ENCODE measurements at places on chromosomes 7 and 10. TPM values are rescaled to one million over a fixed set of nuclear protein-coding genes. Genes with fewer than 3 reads are reported as not detected.

PHKG1 gene
- total RNA-seq: 0.99 TPM

FBXO24 gene
- 0.46 TPM for total RNA-seq

AKR1C2 gene
- total RNA-seq: not detected

KIAA1549 gene
- 12.2 TPM for total RNA-seq

CNPY1 gene
- not detected for total RNA-seq

CNPY4 gene
- 33.6 TPM for total RNA-seq

DNA sequence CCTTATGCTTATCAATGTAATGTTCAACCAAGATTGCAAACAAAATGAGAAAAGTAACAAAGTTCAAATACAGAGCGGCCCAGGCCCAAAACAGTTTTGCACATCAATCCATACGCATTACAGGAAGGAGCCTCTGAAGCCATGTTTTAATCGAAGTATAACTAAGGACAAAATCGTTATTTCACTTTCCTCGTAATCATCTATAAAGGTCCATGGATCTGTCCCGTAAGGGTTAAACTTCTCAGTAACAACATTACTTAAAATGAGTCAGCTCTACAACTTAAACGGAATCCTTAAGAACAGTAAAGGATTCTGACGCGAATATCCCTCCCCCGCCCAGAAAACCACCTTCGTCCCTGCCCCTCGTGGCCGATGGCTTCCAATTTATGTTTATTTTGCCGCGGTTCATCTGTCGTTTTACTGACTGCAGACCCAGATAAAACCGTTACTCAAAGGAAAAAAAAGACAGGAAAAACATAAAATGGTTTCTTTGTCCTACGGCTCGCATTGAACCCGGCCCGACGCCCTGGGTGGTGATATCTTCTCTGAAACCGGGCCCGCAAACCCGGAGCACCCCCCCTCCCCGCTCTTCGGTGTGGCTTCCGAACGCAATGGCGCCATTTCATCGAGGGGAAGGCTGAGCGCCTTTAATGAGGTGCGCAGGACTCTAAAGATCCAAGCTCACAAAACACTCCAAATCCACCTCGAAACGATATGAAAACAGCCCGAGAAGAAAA, 1.1 kb downstream of the HNRNPA2B1 start:
- H3K27me3 ChIP-seq: no peaks in the 10 kb centered on the region
- peak overlapping the region; percentile 99 for H3K4me3 ChIP-seq
- peaks cover 56% of the 10 kb centered on the region for H3K36me3 ChIP-seq
- H3K27ac ChIP-seq: peak overlapping the region; percentile 100
- peaks cover 47% of the 10 kb centered on the region for H3K4me1 ChIP-seq
- DNase-seq: no peak

- no peak overlapping the region for H3K4me3 ChIP-seq
- H3K36me3 ChIP-seq: peaks cover 64% of the 10 kb centered on the region
- no peak overlapping the region for H3K27ac ChIP-seq
- DNase-seq: no peak
Measured at GRCh38 chr10:13139676-13140075, 21.7 kb upstream of the MCM10 start.

DNA sequence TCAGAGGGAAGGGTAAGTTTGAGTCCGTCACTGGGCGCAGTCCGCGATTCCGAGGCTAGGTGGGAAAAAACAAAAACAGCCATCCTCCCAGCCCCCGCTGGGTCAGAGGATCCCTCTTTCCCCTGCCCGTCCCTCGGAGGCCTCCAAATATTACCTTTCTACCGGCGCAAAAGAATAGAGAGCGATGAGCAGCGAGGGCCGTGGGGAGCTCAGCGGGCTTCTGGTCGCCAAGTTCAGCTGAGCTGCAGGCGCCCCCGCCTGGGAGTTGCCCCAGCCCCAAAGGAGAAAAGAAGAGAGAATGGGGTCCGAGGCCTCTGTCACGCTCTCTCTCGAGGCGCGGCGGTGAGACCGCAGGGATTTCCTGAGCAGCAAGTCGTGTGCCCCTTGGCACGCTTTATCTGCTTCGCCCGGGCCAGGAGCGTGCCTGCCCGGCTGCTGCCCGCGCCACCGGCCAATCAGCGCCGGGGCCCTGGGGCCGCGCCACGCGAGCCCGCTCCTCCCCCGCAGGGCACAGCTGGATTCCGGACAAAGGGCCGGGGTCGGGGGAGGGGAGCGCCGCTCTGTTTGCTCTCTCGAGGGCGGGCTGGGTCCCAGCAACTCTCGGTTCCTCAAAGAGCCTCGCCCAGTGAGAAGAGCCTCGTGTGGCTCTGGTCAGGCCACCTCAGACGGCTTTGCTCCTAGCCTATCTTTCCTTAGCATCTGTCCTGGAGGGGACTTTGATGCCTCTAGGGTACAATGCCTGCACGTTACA, at the start of gene NEUROG3:
NEUROG3 (minus strand) TSS at position 367 of the 751 bp plus-strand sequence. CDS start 379 bp downstream, outside the sequence.
- H3K4me3 ChIP-seq: no peak within 1 kb of the TSS
- peaks cover 89% of the 10 kb centered on the region for H3K27me3 ChIP-seq
- DNase-seq: no peak
- peaks cover 12% of the 10 kb centered on the region for H3K4me1 ChIP-seq
- no peak within 1 kb of the TSS for H3K27ac ChIP-seq

GRCh38 chr10:117936141-117936540, 110.6 kb downstream of the RAB11FIP2 start:
- DNase-seq: no peak
- H3K36me3 ChIP-seq: no peaks in the 10 kb centered on the region
- H3K27me3 ChIP-seq: no peaks in the 10 kb centered on the region

DNA sequence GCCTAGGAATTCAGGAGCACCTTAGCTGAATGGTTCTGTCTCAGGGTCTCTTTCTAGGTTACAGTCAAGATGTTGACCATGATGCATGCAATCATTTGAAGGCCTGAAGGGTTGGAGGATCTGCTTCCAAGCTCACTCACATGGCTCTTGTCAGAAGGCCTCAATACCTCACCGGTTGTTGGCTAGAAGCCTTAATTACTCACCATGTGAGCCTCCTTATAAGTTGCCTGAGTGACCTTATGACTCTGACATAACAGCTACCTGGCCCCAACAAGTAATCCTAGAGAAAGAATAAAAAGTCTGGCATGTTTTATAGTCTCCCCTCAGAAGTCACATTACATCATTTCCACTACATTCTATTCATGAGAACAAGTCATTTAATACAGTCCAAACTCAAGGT, 3.4 kb upstream of the C1GALT1 start:
- H3K27ac ChIP-seq: no peak overlapping the region
- H3K27me3 ChIP-seq: no peaks in the 10 kb centered on the region
- peaks cover 36% of the 10 kb centered on the region for H3K4me1 ChIP-seq
- DNase-seq: no peak

DNA sequence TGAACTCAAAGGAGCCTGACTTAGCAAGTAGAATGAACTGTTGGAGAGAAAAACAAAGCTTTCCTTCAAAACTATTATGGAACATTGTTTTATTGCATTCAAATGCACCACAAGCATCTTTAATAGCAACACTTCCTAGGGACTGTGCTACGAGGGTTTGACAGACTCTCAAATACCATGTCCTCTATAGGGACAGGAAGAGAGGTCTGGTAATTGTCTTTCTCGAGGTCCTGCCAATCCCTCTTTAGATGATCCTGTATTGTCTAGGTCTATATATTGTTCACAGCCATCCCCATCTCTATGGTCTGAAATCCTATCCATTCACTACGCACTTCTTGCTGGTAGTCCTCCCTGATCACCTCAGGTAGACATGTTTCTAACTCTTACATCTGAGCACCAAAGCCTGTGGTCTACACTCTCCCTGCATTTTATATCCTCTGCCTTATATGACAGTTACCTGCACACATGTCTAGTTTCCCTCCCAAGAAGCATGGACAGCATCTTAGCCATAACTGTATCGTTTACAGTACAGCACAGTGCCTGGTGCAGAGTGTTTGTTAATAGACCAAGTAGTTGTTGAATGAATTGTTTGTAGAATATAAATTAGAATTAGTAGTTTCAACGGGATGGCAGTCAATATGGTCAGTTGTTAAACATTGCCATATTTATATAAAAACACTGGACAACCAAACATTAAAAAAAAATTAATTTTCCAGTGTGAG, 21.7 kb upstream of the LRRC17 start:
- H3K36me3 ChIP-seq: no peaks in the 10 kb centered on the region
- H3K27ac ChIP-seq: peak overlapping the region; percentile 87
- H3K4me3 ChIP-seq: no peak overlapping the region

- no peak overlapping the region for H3K27ac ChIP-seq
- H3K4me1 ChIP-seq: no peaks in the 10 kb centered on the region
- H3K36me3 ChIP-seq: no peaks in the 10 kb centered on the region
- H3K27me3 ChIP-seq: no peaks in the 10 kb centered on the region
Measured at GRCh38 chr10:54843932-54844331, 42.9 kb upstream of the PCDH15 start.

- no peak overlapping the region for H3K4me3 ChIP-seq
- DNase-seq: no peak
- H3K27me3 ChIP-seq: no peaks in the 10 kb centered on the region
- H3K36me3 ChIP-seq: no peaks in the 10 kb centered on the region
- H3K4me1 ChIP-seq: peaks cover 23% of the 10 kb centered on the region
Measured at GRCh38 chr10:7955446-7955845, 99.0 kb upstream of the GATA3 start.

DNA sequence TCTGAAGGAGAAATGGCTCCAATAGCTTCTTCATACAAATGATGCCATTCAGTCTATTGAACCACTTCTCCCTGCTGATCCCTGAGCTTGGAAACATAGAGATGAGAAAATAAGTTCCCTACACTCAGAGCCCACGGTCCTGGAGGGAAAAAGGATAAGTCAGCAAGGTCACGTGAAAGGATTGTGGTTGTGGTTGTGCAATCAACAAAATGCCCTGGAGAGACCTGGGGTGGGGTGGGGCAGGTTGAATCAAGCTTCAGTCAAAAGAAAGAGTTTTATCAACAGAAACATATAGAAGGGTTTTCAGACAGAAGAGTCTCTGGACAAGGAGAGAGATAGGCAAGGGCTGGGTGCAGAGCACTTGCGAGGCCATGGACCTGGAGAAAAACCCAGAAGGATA, 30.1 kb downstream of the C10orf90 start:
- H3K27ac ChIP-seq: no peak overlapping the region
- H3K36me3 ChIP-seq: no peaks in the 10 kb centered on the region
- peaks cover 11% of the 10 kb centered on the region for H3K27me3 ChIP-seq
- H3K4me3 ChIP-seq: no peak overlapping the region

DNA sequence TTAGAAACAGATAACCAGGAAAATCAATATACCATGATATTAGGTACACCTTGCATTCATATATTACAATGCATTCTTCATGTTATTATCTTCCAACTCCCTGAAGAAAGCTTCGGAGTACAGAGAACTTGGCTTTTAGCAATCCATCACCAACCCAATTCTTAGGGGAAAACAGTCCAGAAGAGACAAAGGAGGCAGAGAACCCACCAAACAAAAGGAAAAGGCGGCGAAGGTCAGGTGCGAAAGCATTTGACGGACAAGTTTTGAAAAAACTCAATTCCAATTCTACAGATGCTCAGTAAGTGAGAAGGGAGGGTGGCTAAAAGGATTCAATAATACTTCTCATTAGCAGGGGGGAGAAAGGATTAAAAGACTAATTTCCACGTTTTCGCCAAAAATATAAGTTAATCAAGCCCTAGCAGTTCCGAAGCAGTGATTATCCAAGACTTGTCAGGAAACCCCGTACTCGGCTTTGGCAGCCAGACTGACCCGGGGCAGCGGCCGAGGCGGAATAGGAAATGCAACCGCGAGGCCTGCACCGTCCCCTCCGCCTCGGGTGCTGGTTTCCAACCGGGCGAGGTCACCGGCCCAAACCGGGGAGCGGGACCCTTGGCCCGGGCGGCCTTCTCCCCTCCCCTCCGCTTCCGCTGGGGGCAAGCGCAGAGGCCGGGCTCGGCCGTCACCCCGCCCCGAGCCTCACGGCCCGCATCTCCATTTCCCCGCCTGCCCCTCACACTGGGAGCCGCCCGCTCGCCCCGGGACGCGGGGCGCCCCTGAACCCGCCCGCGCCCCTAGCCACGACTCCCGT, 747 bp downstream of the GDI2 start:
- no peaks in the 10 kb centered on the region for H3K27me3 ChIP-seq
- H3K27ac ChIP-seq: peak overlapping the region; percentile 75
- DNase-seq: peak; percentile 86
- no peaks in the 10 kb centered on the region for H3K36me3 ChIP-seq
- peak overlapping the region; percentile 83 for H3K4me3 ChIP-seq
- H3K4me1 ChIP-seq: peaks cover 53% of the 10 kb centered on the region

DNA sequence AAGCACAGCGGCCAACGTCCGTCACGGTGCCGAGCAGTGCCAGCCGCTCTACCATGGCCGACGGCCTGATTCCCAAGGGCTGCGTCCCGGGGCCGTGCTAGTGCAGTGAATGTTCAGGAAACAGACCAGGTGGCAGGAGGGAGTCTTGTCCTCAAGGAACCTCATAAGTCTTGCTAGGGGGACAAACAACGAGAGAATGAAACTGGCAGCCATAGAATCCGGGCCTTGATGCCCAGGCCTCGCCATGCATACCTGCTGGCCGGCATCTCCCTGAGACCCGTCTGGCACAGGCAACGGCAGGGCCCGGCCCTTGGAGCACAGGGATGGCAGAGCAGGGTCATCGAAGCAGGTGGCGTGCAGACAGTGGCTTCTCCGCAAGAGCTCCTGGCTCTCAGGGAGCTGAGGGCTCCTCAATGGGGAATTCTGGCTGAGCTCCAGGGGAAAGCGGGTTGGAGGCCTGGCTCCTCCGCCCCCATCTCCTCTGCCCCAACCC, 58.8 kb downstream of the DIP2C start:
- H3K4me3 ChIP-seq: no peak overlapping the region
- peak overlapping the region; percentile 34 for H3K27ac ChIP-seq
- no peaks in the 10 kb centered on the region for H3K27me3 ChIP-seq

DNA sequence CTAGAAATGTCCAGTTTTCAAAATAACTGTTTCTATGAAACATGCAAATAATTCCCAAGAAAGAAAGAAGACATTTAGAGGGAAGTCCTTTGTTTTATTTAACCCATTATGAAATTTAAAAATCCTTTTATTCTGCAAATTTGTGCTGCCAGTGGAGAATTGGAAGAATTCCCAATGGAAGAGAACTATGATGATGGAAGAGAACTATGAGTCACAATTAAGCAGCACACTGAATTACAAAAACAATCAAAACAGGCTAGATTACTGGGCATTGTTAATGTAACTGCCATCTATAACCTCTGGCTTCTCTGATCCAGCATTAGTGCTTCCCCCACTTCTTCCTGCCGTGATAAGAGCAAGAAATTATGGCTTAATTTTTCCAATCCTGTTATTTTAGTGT, 126.2 kb upstream of the FEZF1 start:
- H3K27ac ChIP-seq: no peak overlapping the region
- H3K4me1 ChIP-seq: no peaks in the 10 kb centered on the region
- no peak overlapping the region for H3K4me3 ChIP-seq
- H3K36me3 ChIP-seq: no peaks in the 10 kb centered on the region
- no peak for DNase-seq

GRCh38 chr7:105423987-105424386, 35.3 kb upstream of the SRPK2 start:
- peaks cover 10% of the 10 kb centered on the region for H3K27me3 ChIP-seq
- H3K4me3 ChIP-seq: no peak overlapping the region
- no peaks in the 10 kb centered on the region for H3K4me1 ChIP-seq
- no peak for DNase-seq

Measured in osteocyte (in vitro differentiated cells).